ENCODE measurements at places on chromosomes 1 and 21.

- DNase-seq = no peak
Measured at GRCh38 chr1:210311726-210312493, 16.8 kb upstream of the HHAT start.

- DNase-seq = no peak
Measured at GRCh38 chr1:39105841-39106765, 80.0 kb downstream of the NDUFS5 start.

GRCh38 chr1:216847397-216848036, 124.3 kb upstream of the ESRRG start:
- no peak for DNase-seq

DNA sequence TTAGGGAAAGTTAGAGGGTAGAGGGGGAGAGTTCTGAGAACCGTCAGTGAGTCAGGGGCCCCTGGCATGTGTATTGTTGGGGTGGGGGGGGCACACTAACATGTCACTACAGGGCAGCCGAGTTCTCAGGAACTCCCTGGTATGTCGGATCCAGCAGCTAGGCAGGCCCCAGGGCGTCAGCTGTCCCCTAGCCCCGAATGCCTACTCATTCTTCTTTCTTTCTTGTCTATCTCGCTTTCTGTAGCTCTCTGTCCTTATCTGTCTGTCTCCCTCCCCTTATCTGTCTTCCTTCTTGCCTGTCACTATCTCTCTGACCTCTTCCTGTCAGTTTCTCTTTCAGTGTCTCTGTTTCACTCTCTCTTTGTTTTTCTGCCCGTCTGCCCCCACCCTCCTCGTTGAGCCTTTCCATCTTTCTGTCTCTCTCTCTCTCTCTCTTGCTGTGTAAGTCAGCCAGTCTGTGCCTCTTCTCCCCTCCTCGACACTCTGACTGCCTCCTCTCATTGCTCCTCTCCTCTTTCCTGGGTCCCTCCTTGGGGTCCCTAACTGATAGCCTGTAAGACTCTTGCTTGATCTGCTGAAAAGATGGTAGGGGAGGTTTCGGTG, 2.4 kb downstream of the NTRK1 start:
- DNase-seq = no peak

DNA sequence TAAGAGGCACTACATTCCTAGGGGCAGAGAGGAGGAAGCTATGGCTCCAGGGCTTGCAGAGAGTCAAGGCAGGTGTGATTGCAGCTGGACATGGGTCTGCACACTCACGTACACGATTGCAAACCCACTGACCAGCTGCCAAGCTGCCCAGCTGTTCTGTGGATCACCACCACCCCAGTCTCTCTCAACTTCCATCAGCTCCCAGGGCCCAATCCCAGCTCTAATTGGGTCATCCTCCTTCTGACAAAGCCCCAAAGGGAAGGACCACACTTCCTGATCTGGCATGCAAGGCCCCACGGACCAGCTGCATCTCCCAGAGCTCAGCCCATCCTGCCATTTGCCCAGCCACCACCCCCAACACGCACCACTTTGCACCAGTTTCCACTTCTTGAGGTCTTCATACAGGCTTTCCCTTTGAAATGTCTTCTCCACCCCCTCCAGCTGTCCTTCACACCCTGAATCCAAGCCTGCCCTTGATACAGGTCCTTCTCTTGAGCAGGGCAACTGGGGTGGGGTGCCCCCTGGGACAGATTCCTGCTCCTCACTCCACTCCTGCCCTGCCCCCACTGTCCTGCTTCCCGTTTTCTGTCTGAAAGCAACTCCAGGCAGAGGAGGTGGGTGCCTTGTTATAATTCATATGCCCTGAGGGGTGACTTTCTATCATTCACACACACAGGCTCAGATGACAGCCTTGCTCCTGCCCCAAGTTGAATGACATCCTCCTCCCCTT, 179.4 kb upstream of the EDN2 start:
- DNase-seq = no peak

DNA sequence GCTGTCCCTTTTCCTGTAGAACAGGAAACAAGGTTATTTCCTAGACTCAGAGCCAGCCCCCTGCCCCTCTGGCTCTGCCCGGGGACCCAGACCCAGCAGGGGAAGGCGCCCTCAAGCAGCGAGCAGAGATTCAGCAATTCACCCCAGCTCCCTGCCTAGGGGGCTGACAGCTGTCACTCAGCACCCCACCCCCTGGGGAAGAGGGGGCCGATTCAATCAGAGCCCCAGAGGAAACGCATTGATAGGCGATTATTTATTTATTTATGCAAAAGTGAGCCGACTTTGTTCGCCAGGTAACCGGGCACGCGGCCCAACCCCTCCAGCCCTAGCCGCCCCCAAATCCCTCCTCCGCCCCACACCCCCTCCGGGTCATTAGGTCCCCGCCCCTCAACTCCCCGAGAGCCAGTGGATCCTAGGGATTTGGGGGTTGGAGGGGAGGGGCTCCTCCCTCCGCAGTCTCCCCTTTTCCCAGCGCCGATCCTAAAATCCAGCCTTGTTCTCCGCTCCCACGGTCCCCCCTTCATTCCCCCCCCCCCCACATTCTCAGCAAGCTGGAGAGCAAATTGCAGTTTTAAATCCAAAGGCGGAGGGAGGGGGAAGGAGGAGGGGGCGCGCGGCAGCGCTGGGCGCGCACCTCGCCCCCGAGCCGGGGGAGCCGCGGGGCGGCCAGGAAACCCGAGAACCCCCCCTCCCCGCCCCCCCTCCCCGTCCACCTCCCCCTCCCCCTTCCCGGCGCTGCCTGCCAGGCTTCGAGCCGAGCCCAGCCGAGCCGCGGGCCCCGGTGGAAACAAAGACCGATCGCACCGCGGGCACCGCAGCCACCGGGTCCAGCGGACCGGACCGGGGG, 1.3 kb downstream of the AHDC1 start:
- DNase-seq = no peak

DNA sequence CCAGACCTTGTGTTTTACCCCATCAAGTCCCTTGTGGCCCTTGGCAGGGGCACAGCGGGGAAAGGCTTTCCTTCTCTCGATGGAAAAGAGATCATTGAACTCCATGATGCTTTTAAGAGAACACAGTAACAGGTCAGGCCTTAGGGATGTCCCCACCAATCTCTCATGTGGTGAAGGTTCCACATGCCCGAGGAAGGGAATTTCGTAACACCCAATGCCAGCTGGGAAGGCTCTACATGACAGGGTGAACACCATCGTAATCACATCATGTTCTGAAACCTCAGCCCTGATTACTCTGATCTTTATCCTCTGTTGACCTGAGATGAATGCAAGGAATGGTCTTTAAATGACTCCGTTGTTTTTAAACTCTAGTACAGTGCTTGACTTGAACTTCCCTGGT, 105.5 kb upstream of the SPAG17 start:
- no peak for DNase-seq

GRCh38 chr1:205665201-205666045, 14.9 kb downstream of the SLC45A3 start:
- DNase-seq = no peak

- DNase-seq = no peak
Measured at GRCh38 chr21:24259241-24259640, 1348.0 kb downstream of the MRPL39 start.

DNA sequence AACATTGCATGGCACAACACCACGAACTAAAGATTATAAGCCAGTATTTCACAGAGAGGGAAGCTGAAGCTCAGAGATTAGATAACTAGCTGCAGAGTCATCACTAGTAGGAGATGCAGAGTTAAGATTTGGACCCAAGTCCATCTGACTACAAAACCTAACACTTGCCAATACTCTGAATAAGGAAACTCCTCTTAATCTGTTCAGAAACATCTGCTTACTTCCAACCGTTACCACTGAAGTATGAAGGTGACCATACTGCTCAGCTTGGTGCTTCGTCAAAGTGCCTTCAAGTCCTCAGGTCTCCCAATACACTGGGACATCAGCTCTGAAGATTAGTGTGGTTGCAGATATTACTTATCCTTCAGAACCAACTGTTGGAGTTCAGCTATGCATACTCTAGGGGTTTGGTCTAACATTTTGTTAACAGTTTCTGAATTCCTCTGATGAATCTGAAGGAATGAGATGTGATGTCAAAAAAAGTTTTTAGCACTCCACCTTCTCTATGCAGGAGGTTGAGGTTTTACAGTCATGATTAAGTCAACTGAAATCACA, 179.6 kb downstream of the TPR start:
- no peak for DNase-seq

DNA sequence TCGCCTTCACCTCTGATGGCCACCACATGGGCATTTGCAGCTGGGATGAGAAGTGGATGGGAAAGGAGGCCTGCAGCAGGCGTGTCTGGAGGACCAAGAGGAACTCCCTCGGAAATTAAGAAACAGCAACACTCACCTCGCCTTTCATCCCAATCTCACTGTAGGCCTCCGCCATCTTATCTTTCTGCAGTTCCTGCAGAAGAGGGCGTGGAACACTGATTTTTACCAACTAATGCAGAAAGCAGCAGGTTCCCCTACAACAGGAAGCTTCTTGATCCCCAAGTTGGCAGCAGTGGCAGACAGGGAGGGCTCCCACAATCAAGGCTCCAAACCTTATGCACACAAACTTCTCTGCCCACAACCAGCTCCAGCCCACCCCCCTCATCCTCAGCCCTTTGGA, 84.4 kb downstream of the CD247 start:
- no peak for DNase-seq

GRCh38 chr1:188660572-188660971, 1817.1 kb downstream of the BRINP3 start:
- no peak for DNase-seq

DNA sequence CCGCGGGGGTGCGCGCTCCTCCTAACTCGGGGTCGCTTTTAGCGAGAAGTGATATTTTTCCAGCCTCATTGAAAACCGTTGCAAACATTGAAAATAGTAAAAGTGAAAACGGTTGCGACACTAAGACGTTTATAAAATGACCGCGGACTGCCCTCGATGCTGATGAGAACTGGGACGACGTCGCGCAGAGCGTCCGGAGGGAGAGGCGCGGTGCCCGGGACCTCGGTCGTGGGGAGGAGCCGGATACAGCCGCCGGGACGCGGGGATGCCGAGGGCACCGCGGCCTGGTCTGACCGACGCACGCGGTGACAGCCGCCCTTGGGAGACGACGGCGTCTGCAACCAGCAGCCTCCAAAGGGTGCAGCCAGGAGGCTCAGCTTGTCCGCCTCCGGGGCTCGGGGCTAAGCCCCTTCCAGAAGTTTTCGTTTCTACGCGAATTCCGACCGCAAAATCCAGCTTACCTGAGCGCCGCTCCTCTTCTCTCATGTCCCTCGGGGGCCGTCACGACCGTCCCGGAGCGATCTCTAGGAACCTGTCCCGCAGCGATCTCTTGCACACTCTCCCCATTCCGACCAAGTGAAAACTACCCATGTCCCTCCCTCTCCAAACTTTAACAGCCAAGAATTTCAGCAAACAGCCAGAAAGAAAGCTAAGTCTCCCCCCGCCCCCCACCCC, 144.4 kb upstream of the ETS2 start:
- DNase-seq = no peak

DNA sequence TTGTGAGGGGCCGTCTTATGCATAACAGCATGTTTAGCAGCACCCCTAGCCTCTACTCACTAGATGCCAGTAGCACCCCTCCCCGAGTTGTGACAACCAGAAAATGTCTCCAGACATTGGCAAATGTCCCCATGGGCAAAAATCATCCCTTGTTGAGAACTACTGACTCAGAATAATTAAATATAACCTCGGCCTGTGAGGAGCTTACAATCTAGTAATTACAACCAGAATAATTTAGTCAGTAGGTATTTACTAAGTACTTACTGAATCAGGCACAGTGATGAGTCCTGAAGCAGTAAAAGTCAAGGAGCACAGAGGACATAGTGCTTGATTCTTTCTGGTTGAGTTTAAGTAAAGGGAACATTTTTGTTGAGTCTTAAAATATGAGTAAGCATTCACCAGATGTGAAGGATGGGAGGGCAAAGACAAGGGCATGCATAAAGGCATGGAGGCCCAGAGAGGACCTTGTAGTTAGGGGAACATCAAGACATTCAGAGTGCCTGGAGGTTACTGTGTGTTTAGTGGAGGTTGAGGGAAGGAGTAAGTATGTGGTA, 44.1 kb upstream of the KCNQ4 start:
- DNase-seq = no peak

DNA sequence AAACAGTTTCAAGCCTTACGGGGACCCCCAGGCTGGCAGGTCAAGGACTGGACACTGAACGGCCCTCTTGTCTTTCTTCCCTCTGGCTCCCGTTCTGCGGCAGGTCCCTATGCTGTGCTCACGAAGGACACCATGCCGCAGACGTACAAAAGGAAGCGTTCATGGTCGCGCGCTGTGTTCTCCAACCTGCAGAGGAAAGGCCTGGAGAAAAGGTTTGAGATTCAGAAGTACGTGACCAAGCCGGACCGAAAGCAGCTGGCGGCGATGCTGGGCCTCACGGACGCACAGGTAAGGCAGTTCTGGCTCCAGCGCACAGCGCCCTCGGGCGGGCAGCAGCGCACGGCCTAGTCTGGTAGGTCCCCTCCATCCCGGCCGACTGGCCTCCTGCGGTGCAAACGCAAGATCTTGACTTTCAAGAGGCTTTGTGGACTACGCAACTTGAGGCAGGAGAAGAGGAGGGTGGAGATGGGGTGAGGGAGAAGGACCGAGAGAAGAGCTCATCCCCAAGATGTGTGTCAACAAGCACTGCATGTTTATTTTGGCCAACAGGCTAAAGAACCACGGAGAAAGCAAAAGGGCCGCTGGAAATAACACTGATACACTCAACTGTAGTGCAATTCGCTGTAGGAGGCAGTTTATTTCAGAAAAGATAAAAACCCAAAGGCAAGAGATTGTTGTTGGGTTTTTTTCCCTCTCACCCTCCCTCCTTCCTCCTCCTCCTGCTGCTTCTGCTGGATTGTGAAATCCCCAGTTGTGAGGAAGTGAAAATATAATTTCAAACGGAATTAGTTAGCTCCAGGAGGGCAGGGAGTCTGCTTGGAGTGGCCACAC, 3.0 kb downstream of the HLX start:
- DNase-seq = no peak

GRCh38 chr21:38721055-38721454, 84.7 kb upstream of the ETS2 start:
- no peak for DNase-seq

- no peak for DNase-seq
Measured at GRCh38 chr1:9676815-9677393, 25.4 kb downstream of the PIK3CD start.

DNA sequence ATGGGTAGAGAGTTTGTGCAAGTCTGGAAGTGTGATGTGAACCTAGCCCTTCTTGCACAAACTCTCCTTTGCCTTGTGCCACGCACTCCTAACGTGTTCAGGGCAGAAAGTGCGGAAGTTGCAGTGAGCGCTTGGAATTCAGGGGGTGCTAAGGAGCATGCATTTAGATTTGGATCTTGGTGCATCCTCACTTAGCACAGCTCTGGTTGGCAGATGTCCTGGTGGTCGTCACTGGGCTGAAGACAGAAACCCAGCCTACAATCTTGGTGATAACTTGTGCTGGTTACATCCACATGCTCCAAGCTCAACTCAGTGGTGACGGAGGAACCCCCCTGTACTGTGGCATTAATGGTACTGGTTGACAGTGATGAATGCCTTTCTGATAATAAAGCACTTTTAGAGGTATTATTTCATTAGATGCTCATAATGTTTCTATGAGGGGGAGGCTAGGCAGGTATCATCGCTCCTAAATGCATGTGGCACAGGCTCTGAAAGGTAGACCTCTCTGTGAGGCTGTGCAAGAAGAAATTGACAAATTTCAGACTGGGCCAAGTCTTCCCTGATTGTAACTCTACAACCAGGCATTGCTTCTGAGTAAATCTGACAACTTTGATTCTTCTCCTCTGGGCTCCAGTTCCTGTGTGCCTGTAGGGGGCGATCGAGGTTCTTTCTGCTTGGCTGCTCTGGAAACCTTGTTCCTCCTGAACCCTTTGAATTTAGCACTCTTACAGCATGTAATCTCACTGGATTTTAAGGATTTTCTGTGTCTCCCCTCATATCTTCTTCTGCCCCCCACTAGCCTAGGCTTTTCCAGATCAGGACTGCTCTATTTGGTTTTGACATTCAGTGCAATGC, 40.6 kb downstream of the MAPKAPK2 start:
- DNase-seq = no peak
